Anterior cingulate cortex (tissue), 58 donors: ENCODE measurements at places on chromosomes 1 and 21.

DNA sequence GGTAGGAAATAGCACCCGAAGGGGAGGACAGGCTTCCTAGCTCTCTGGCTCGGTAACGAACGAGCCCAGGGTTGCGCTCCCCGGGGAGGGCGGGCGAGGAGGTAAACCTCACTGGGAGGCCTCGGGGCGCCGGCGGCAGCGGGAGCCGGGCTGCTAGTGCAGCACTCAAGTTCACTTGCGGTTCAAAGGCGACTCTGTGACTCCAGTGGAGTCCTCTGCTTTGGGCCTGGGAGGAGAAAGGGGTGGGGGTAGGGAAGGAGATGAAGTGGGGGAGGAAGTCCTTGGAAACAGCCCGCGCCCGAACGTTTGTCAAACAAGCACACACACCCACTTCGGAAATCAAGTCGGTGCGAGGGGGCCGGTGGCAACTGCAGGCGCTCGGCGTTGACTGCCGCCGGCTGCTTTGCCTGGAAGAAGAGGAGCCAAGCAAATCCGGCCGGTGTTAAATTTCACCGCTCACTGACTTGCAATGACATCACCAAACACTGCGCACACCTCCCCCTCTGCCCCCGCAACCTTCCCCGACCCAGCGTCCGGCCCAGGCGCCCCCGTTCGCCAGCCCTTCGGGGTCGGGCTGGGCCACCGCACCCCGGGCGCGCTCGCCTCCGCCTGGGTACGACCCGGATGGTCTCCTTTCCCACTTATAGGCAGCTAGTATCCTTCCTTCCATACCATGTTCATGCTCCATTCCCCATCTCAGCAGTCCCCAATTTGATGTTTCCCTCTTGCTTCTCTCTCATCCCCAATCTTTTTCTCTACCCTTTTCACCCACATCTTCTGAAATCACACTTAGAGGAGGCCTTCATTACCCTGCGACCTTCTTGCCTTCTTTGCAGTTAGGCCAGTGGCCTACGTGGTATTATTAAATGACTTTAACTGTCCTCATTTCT, at the start of gene COL24A1:
Gene COL24A1, minus strand, starts transcription at position 207 of the 890 bp plus-strand sequence. CDS start 376 bp downstream, outside the sequence.
- DNase-seq: no peak

DNA sequence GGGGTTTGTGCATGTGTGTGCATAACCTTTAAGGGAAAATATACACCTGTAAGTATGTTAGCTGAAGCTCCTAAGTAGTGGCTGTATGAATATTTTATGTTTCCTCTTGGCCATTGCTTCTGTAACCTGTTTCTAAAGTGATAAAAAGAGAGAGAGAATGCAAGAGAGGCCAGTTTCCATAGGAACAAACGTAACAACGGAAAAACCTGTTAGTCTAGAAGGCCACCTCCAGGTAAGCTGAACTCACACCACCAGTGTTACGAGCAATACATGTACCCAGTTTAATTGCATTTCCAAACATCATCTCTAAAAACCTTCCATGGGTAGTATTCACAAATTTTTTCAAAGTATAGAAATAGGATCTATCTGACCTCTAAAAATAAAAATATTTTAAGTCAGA, 63.1 kb downstream of the PLPPR4 start:
- DNase-seq: no peak

- DNase-seq: no peak
Measured at GRCh38 chr1:31683997-31684396, 19.8 kb downstream of the COL16A1 start.

DNA sequence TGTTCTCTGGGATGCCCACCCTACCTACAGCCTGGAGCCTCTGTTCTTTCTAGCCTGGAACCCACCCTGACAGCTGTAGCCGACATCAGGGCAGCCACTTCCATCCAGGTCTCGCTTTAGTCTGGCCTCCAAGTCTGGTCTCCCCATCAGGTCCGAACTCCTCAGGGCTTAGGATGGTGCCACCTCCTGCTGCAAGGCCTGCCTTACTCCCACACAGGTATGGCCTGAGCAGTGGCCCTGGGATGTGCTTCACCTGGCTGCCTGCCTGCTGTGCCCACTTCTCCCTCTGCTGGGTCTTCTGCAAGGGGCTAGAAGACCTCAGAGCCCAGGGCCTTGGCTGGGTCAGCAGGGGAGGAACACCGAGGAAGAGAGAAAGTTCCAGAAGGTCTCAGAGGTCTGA, 35.7 kb upstream of the MAGOH start:
- no peak for DNase-seq

GRCh38 chr1:30185809-30186208, 537.6 kb downstream of the MATN1 start:
- no peak for DNase-seq

DNA sequence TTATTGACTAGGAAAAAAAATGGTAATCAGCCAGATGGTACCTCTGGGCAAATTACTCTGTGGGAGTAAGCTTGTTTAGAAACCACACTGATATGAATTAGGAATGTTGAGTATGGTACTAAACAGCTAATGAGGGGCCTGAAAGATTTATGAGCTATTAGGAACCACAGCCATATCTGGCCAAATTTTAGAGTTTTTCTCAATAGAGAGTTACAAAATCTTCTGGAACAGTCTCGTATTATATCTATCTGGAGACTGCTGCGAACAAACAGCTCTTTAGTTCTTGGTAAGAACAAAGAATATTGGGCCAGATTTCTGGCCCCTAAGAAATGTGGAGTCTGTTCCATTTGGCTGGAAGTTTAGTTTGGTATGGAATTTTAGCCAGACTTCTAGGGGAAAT, 4.9 kb upstream of the PODN start:
- no peak for DNase-seq

- no peak for DNase-seq
Measured at GRCh38 chr1:113325022-113325421, 65.3 kb upstream of the MAGI3 start.

- DNase-seq: no peak
Measured at GRCh38 chr1:233211595-233211994, 83.9 kb downstream of the PCNX2 start.

DNA sequence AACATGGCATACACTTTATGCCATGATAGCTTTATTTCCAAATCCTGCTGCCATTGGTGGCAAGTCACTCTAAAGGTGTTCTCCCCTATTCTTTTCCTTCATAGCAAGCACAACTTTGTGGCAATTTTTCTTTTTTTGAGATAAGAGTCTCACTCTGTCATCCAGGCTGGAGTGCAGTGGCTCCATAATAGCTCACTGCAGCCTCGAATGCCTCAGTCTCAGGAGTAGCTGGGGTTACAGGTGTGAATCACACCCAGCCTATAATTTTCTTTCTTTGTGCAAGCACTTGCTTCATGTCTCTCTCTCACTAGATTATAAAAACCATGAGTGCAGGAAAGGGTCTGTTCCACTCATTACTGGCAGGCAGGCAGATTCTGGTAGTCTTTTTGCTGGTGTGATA, 5.4 kb upstream of the KDM4A start:
- no peak for DNase-seq

- DNase-seq: no peak
Measured at GRCh38 chr1:216207154-216207553, 216.1 kb downstream of the USH2A start.

DNA sequence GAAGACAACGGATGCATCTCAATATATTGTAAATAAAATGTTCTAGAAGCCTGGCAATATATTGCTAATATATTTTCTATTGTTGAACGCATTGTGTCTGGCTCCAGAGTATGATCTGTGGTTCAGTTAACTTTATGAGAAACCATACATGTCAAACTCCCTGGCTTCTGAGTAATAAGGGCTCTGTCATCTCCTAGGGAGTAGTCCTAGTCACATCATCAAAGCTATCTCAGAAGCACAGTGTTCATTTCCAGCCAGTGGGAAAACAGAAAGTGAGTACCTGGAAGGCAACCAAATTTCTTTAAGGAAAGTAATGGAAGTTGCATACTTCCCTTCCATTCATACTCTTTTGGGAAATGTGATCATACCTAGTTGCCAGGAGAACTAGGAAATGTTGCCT, 27.0 kb upstream of the ST6GALNAC5 start:
- DNase-seq: no peak

- DNase-seq: no peak
Measured at GRCh38 chr1:115052454-115053083, 22.9 kb downstream of the TSHB start.

GRCh38 chr1:46798810-46799209, at the start of gene CYP4B1:
CYP4B1 (plus strand) TSS chr1:46799046; CDS start chr1:46799082, 36 bp downstream.
- no peak for DNase-seq

DNA sequence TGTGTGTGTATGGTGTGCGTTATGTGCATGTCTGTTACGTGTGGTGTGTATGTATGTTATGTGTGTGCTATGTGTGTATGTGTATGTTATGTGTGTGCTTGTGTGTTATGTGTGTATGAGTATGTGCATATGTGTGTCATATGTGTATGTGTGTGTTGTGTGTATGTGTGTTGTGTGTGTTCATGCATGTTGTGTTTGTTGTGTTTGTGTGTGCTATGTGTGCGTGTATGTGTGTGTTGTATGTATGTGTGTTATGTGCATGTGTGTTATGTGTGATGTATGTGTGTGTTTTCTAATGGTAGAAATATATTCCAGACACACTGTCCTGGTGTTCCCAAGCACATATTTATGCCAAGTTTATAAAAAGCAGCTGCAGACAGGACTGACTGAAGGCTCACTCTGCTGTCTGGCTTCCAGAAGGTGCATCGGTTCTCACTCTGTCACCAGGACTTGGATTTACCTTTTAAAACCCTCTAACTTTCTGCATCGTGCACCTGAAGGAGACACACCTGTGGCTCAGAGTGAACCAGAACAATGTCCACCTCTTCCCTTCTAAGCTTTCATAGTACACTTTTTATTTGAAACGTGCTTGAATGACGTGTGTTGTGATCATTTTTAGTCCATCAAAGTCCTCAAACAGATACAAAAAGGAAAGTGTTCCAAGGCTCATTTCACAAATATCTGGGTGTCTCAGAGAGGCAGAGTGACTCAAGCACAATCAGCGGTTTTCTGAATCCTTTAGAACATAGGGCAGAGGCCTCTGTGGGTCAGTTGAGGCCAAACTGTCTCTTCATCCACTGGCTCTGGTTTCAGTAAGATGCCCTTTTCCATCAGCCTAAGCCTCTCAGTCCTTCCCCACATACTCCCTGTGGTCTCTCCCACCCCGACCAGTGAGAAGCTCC, 49.9 kb downstream of the TOMM20 start:
- no peak for DNase-seq
